ENCODE measurements at places on chromosomes 12 and 14.

DNA sequence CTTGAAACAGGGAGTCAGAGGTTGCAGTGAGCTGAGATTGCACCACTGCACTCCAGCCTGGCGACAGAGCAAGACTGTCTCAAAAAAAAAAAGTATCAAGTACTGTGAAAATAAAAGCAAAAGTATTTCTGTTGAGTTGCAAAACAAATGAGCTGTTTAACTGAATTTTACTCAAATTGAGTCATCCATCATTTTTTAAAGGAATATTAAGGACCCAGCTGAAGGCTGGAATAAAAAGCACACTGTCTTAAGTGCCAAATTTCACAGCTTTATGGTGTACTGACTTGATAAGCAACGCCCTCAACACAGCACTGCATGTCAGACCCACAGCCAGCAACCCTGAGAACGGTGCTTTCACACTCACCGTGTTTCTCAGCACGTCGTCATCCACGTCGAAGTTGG lies 57.9 kb downstream of the AMN start:
- DNase-seq: no peak

- no peak for DNase-seq
These were observed 49.1 kb upstream of the RIMBP2 start for GRCh38 chr12:130765186-130765659.

DNA sequence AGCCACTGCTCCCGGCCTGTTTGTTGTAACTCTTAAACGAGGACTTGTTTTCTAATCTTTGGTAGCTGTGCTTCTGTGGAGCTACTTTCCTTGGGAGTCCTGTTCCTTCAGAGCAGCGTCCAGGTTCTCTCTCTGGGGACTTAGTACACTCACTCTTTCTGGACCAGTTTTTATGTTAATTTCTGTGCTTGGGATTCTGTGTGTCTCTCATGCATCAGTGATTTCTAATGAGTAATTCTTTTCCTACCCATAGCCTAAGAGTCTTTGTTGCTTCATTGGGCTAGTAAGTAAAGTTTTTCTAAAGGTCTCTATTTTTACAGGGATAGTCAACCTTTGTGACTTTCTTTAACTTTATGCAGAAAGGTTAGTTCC lies 289.3 kb downstream of the FBXL14 start:
- DNase-seq: no peak

DNA sequence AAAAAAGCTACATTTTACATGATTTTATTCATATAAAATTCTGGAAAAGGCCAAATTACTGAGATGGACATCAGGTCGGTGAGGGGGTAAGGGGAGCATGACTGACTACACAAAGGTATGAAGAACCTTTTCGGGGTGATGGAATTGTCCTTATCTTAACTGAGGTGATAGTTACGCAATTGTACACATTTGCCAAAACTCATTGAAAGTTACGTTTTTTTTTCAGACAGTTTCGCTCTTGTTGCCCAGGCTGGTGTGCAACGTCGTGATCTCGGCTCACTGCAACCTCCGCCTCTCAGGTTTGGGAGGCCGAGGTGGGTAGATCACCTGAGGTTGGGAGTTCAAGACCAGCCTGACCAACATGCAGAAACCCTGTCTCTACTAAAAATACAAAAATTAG lies 29.4 kb upstream of the PLEKHG3 start:
- DNase-seq: no peak

DNA sequence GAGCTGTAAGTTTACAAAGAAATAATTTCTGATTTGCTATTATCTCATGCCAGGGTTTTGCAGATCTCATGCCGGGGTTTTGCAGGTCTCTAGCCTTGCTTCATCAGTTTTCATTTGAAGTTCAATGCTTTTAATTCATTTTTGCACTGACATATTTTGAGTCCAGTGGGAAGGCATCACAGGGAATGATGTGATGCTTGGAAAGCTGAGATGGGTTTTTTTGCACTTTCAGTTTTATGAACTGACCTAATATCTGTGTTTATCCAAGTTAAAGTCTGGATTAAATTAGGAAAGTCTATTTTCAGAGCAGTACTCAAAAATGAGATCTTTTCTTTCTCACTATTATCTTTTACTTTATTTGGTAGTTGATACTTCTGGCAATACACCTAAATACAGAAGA lies 23.6 kb upstream of the REP15 start:
- DNase-seq: no peak

DNA sequence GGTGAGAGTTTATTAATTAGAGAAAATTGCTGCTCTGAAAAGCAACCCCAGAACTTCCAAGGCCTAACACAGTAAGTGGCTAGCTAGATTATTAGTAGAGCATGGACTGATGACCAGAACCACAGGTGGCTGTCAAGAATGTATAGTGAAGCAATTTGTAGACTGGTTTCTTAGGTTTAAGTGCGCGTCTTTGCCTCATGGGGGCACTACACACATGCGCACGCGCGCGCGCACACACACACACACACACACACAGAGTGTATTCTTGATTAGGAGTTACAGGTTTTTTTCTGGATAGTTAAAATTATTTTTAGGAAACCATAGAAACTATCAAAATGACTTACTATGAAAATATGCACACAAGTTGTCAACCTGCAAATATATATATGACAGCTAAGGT lies 66.5 kb downstream of the BHLHE41 start:
- no peak for DNase-seq

DNA sequence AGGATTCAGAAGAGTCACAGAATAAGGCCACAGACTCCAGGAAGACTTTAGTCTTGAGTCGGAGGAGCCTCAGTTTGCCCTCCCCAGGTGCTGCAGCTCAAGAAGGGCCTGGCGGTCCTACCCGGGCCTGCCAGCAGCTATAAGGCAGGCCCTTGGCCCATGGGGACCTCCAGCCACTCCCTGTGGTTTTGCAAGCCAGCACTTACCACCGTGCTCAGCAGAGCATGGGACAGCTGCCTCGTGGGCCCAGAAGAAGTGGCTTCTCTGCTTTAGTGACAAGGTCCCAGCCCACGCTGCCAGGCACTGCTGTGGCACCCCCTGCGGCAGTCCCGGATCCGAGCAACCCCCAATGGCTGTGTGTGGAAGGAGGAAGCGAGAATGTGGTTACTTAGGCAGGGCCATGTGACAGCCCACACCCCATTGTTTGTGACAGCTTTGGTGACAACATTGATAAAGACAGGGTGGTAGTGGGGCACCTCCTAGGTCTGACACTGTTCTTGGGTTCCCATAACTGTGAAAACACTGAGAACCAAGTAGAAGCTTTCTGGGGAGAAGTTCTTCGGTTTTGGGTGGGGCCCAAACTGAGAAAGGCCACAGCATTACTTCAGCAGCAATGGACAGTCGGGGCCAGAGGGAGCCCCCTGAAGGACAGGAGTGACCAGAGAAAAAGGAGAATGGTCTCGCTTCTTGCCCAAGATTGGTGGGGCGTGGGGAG lies at the start of gene SELPLG:
SELPLG (minus strand) TSS at position 361 of the 715 bp plus-strand sequence. CDS start 9,587 bp downstream, outside the sequence.
- no peak for DNase-seq

GRCh38 chr14:72333357-72333756 lies 401.1 kb downstream of the RGS6 start:
- no peak for DNase-seq

DNA sequence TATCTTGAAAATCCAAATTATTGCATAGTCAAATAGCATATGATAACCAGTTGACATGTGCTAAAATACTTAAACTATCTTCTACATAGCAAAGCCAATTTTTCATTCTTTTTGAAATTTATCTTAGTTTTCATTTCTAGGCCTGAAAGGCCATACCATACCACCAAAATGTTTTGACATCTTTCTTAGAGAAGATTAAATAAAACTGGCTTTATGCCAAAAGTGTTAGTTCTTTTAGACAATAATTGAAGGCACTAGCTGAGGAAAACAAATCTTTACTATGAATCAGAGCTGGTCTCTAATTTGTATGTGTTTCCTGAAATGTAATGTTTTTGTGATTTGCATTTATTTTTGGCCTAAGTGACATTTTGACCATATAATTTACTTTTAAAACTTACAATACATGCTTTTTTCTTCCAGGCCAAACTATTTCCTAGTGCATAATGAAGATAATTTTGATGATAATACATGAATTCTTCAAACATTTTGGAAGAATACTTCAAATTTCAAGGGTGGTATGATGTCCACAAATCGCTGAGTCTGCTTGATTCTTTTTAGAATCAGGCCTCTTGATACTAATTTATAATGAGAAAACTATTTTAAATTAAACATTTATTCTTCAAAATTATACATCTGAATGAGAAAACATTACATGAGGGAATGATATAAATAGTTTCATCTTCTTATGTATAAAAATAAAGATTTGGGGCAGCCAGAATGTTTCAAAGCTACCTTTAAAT lies 6.5 kb upstream of the KCNMB4 start:
- DNase-seq: no peak

GRCh38 chr14:99726538-99727095 lies 42.5 kb downstream of the CYP46A1 start:
- peak; percentile 11 for DNase-seq

DNA sequence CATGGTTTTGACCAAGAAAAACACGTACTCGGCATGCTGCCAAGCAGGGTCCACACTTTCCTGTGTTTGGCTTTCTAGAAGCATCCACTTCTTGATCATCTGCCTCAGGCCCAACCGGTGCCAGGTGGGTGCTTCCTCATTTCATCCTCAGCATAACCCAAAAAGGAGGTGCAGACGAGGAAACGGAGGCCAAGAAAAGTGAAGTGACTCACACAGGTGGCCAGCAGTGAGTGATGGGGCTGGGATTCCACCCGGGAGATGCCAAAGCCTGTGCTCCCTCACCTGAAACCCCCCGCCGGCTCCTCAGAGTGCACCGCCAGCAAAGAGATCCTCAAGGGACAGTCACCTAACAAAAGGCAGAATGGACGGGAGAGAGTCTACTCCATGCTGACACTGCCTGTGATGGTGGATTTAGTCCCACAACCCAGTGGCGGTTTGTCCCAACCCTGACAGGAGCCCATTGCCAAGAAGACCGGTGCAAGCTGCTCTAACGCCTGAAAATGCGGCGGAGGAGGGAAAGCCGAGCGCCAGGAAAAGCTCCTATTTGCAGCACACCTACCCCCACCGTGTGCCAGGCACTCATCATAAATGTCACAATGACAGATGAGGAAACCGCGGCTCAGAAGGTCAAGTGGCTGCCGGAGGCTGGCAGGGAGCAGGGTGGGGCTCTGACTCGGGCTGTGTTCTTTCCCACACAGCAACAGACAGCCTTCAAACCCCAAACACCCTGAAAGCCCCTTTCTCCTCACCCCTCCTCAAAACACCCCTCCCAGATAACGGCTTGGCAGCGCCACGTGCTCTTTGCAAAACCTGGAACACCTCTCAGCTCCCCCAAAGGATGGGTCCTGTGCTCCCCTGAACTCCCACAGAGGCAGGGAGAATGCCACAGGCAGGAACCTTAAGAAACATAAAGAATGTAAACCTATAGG lies 18.8 kb downstream of the BCL11B start:
- no peak for DNase-seq

DNA sequence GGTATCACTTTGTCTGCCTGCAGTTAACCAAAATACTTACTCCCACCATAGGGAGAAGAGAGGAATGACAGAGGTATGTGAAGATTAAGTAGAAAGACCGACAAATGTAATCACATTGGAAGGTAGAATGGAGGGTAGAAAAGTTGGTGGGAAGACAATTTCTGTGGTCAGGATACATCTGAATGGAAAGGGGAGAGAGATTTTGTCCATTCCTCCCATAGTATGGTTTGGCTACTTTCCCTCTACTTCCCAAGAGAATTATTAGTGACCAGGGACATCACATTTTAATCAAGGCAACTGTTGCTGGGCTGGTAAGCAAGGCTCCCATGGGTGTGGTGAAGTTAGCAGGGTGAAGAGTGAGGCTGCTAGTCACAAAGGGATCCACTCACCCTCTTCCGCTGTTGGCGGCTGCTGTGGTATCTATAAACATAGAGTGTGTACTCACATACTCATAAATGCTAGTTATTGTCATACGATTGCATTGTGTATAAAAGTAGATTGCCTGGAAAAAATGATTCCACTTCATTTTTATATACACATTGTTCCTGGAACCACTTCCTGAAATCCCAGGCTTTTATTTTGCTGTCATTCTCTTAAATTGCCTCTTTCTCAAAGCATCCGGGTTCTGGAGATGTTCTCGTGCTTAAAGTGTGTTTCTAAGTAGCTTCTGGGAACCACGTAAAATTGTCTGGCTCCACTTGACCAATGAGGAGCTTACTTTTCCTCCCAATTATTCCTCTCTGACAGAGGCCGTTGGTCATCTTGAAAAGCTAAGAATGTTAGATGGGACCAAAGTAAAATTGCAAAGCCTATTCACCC lies 413.1 kb downstream of the ZFP36L1 start:
- no peak for DNase-seq

DNA sequence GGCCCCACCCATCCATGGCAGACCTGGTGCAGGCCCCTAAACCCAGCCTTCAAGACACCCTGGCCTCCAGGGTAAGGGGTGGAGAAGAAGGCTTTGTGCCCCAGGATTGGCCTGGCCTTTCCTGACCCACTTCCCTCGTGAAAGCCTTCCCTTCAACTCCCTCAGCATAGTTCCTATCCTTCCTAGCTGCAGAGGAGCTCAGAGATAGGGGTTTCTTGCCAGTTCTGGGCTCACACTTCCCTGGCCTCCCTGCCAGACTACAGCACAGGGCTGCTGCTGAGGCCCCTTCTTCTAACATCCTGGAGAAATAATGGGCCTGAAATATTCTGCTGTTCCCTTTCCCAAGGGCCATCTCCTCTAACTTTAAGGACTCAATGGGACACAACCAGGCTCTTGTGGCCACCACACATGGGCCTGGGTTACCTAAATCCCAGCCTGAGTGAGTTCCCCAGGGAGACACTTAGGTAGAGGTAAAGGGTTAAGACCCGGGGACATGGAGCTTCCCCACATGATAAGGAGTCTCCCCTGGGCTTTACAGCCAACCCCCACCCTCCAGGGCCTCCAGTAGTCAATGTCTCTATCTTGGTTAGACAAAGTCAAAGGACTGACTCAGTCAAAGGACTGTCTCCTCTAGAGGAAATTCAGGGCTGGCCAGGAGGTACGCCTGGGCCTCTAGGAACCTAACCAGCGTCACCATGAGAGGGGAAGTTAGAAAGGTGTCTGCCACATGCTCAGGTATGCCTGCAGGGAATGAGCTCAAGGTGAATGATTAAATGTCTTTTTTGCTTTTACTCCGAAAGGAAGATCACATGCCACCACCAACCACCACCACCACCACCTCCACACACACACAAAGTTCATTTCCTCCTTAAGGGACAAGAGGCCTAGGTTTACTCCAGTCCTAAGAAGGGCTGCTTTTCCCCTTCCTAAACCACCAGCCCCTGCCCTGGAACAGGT lies 7.1 kb downstream of the ZFP36L1 start:
- DNase-seq: peak; percentile 41

GRCh38 chr14:103657471-103657870 lies 28.5 kb downstream of the KLC1 start:
- no peak for DNase-seq

DNA sequence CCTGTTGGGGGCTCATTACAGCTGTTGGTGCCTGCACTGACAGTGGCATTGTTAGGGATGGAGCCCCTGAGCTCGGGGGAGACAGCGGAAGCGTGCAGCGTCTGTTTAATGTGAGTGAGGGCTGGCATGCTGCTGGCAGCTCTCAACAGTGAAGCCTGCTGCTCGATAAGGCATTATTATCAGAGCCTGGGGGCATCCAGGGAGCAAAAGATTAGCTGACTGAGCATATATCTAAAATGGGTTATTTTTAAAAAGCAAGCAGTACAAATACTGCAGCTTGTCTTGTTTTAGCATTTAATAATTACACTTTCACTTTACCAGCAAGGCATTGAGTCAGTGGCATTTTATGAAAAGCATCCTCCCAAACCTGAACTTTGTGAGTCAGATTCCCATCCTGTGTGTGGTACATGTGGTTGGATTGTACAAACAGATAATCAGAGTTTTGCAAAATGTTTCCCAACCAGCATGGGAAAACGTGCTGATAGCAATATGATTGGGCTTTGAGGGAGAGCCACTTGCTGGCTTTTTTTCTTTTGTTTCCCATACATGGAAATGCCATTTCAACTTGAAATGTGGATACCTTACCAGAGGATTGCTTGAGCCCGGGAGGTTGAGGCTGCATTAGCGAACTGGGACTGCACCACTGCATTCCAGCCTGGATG lies 150.8 kb downstream of the PRKCH start:
- no peak for DNase-seq

All from adrenal gland (tissue), 19 donors.